Parietal lobe (tissue), 2 donors: ENCODE measurements at places on chromosomes 5 and 9. TPM values are rescaled to one million over a fixed set of nuclear protein-coding genes. Genes with fewer than 3 reads are reported as not detected.

PHF2 gene
- 39.8 TPM for total RNA-seq

FGF18 gene
- total RNA-seq, result 0.63 TPM

RFK gene
- 47.0 TPM for total RNA-seq

PAPPA gene
- not detected for total RNA-seq

CDH9 gene
- total RNA-seq, result 14.7 TPM

SHC3 gene
- 68.9 TPM for total RNA-seq

CNTNAP3B gene
- 118 TPM for total RNA-seq

THBS4 gene
- total RNA-seq, result 3.4 TPM

FBLL1 gene
- 37.6 TPM for total RNA-seq

TICAM2 gene
- 0.31 TPM for total RNA-seq

ENTPD2 gene
- total RNA-seq, result 0.63 TPM

FOXD4L5 gene
- total RNA-seq, result 0.31 TPM

MARVELD2 gene
- total RNA-seq, result 0.94 TPM

SCGB3A2 gene
- total RNA-seq, result not detected

ECSCR gene
- 4.7 TPM for total RNA-seq

PCDHGC4 gene
- total RNA-seq, result 91.7 TPM

SLC9A3 gene
- 1.6 TPM for total RNA-seq

PCDHA6 gene
- total RNA-seq, result 46.3 TPM

FAM219A gene
- 35.4 TPM for total RNA-seq

ST6GALNAC4 gene
- 10.0 TPM for total RNA-seq

LECT2 gene
- not detected for total RNA-seq

FIBCD1 gene
- 1.3 TPM for total RNA-seq

ZNF483 gene
- total RNA-seq, result 45.7 TPM

FBP2 gene
- not detected for total RNA-seq

GLDC gene
- 20.7 TPM for total RNA-seq

HACD4 gene
- total RNA-seq, result 0.94 TPM
